Activated T-helper 1 cell treated with anti-CD3 and anti-CD28 coated beads, Interleukin-2, amount 50 U/mL, for 16 hours (primary cell): ENCODE measurements at places on chromosomes 3 and 15.

- DNase-seq, result no peak
Measured at GRCh38 chr3:165837058-165837525, at the start of gene BCHE. Gene BCHE (minus strand): TSS chr3:165837423. CDS start chr3:165831033, 6,390 bp downstream.

DNA sequence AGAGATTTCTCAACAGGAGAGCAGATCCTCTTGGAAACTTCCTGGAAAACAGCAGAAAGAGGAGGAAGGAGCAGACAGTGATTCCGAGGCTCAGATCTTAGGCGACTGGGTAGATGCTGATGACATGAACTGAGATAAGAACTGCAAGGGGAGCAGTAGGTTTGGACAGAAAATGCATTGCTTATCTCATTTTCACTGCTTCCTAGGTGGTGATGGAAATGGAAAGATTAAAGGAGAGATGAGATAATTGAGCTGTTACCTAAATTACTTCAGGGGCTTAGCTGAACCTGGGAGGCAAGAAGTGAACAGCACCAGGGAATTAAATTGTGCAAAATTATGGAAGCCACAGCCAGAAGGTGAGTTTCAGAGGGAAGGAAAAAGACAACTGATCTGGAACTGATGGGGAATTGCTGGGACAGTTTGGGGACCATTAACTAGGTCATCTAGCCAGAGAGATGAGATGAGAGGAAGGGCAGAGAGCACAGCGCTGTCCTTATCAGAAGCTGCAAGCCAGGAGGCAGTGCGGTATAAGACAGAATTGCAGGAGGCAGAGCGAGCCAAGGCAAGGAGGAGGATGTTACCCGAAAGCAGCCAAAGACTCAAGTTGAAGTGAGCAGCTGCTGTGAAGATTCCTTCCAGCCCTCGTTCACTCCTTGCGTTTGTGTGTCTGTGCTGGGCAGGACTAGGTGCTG lies 140.4 kb downstream of the SRGAP3 start:
- no peak for DNase-seq

DNA sequence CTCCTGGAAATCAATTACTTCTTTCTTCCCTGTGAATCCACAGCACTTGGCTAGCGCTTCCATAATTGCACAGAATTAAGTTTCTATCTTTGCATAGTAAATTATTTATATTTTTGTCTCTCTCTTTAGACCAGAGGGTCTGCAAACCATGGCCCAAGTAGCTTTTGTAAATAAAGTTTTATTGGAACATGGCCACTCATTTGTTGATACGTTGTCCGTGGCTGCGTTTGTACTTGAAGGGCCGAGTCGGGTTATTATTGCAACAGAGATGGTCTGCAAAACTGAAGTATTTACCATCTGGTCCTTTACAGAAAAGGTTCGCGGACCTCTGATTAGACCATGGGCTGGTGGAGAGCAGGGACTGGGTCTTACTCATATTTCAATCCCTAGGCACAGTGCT lies 102.5 kb downstream of the RPLP1 start:
- no peak for DNase-seq

DNA sequence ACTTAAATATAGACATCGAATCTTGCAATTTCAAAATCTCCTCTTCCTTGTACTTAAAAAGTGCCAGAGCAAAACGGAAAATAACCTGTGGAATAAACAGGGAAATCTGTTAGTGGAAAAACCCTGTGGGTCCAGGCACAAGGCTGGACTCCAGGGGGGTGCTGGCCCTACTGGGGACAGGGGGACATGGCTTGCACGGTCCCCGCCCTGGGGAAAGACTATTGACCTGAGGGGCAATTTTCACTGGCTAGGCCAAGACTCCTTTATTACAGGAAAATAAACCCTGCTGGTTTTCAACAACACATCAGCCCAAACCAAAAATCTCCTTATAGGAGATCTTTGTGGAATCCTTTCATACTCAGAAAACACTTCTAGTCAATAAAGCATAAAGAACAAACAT lies 75.9 kb downstream of the TBC1D2B start:
- DNase-seq, result no peak

- DNase-seq, result no peak
Measured at GRCh38 chr3:54424292-54424691, 301.9 kb downstream of the CACNA2D3 start.

- DNase-seq, result no peak
Measured at GRCh38 chr3:105844704-105845103, 24.1 kb downstream of the CBLB start.

- DNase-seq, result no peak
Measured at GRCh38 chr15:83318861-83319415, 34.5 kb upstream of the BNC1 start.

GRCh38 chr3:45489730-45490309 lies 101.4 kb downstream of the LARS2 start:
- DNase-seq, result no peak

GRCh38 chr3:48432411-48433371 lies 2.8 kb upstream of the PLXNB1 start:
- no peak for DNase-seq

DNA sequence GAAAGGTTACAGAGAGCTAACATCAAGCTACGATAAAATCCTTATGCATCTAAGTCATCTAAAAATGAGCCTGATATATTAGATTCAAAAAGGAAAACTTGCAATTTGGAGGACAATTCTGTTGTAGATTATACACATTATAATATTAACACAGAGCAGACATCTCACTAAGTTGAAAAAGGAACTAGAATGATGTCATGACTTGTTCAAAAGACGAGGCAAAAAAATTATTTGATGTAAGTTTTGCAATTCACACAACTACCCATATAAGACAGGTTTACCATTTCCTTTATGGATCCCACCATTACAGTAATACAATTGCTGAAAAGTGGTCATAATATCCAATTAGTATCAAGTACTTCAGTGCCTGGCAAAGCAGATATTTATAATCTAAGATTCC lies 15.9 kb downstream of the SATB1 start:
- DNase-seq, result no peak

DNA sequence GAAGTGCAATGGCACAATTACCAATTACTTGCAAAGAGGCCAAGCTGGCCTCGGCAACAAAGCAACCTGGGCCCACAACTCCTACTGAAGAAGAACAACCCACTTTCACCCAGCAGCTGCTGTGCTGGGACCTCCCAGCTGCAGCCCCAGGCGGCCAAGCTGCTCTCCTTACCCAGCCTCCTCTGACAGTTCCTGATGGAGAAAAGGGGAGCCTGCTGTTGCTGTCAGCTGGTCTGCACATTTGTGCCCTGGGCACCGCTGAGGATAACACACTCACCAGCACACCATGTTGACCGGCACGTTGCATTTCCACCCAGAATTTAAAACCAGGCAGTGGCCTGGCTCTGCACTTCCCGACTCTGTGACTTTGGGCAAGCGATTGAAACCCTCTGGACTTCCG lies 33.6 kb downstream of the SSUH2 start:
- no peak for DNase-seq

DNA sequence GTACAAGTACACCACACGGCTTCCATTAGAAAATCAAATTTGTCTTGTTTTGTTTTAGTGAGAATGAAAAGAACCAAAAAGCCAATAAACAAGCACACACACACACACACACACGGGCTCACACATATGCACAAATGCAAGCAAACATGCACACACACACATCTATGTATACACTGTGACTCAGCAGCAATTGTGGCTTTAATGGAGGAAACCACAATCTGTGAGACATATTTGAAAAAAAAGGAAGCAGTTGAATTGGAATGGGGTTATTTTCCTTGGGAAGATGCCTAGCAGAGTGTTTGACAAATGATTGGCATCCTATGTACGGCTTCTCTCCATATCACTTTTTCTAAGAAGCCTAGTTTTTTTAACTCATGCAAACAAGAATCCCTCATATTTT lies 201.1 kb upstream of the ARRDC4 start:
- no peak for DNase-seq

- no peak for DNase-seq
Measured at GRCh38 chr3:90091549-90091948, 984.1 kb downstream of the EPHA3 start.

GRCh38 chr3:146834917-146835316 lies 229.8 kb upstream of the PLSCR5 start:
- no peak for DNase-seq

DNA sequence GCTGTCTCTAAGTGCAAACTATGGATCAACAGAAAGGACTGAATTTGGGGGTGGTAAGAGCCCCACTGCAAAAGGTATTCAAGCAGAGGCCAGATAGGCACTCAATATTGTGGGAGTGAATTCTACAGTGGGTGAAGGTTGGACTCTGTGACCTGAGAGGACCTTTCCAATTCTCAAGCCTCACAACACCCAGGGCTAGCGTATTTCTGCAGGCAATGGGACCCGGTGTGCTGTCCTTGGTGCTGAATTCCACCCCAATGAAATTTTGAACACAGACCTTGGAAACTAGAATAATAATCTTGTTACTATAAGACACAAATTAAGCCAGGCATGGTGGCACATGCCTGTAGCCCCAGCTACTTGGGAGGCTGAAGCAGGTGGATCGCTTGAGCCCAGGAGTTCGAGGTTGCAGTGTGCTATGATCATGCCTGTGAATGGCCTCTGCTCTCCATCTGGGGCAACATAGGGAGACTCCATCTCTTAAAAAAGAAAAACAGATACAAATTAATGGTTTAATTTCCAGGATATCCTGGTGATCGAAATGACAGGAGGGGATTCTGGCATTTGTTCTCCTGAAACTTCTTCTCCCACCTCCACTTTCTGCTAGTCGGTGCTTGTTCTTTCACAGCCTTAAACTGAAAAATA lies 135.4 kb downstream of the RAB11A start:
- no peak for DNase-seq

DNA sequence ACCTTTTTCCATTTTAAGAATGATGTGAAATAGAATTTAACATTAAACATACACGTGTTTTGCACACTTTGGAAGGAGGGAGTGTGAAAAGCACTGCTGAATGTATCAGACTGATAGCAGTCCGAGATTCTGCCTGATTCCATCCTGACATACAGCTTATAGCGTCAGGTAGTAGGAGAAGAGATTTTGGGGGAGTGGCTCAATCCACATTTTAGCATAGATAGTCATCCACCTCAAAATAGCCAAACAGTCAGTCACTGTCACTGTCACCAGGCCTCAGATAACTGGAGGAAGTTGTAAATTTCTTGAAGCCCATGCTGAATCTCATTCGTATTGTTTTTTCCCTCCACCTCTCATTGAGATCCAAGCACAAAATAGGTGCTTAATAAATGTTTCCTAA lies 35.4 kb upstream of the ARHGEF26 start:
- DNase-seq, result no peak

DNA sequence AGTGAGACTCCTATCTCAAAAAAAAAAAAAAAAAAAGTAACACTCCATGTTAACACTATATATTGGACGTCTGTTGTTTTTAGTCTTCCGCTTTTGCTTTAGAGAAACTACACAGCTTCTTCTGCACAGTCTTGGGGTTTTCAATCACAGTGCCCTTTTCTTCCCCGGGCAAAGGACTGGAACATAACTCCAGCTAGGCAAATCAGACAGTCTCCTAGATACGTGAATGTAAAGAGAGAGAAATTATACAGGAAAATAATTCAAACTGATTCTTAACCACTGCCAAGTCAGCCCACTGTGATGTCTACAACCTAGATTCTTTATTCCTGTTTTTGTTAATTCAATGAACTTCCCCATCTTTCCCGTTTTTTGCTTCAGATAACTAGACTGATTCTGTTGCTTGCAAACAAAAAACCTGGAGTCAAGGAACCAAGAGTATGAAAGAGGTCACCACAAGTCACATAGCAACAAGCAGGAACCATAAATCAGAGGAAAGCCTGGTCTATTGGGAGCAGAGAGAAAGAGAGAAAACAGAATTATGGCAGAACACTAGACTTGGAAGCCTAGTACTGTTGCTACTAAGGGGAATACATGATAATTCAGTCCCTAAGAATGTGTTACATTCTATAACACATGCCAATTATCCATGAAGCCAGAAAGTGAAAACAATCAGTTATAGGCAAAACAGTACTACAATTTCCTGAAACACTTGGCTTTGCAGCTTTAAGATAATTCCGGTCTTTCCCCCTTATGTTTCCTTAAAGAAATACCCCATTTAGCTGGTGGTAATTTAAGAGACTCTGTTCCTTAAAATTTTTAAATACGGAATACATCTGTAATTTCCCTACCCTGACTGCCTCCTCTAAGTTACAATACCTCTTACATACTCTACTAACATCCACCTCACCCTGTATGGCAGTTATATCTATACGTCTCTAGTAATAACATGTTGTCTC lies 63.1 kb downstream of the TBL1XR1 start:
- no peak for DNase-seq
